ENCODE measurements at places on chromosomes 5 and 9. TPM values are rescaled to one million over a fixed set of nuclear protein-coding genes. Genes with fewer than 3 reads are reported as not detected.

GRCh38 chr9:18448101-18448500 lies 25.9 kb upstream of the ADAMTSL1 start:
- no peak for DNase-seq

DNA sequence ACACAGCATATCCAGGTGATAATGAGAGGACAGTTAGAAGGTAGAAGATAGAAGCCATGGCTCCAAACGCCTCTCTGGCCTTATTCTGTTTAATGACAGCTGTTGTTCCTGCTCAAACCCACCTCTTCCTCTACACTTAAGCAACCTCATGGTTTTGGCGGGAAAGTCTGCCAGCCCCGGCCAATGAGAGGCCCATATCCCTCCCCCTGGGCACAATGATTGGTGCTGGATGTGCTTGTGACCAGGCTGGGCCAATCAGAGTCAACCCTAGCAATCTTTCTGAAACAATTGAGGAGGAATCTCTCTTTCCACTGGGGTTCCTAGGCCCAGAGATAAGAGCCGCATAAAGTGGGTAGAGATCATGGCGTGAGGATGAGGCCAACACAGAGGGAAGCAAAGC lies 4.8 kb upstream of the GFI1B start:
- DNase-seq, result no peak

DNA sequence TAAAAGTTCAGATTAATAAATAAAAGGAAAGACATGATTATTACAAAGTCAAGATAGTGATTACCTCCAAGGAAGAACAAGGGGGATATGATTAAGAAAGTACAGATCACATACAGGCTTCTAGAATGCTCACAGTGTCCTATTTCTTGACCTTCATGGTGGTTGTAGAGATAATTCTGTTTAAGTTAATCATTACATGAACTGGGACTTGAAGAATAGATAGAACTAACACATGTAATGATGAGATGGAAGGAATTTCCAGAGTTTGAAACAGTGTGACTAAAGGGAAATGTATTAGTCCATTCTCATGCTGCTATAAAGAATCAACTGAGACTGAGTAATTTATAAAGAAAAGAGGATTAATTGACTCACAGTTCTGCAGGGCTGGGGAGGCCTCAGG lies 72.7 kb downstream of the LURAP1L start:
- no peak for DNase-seq

DNA sequence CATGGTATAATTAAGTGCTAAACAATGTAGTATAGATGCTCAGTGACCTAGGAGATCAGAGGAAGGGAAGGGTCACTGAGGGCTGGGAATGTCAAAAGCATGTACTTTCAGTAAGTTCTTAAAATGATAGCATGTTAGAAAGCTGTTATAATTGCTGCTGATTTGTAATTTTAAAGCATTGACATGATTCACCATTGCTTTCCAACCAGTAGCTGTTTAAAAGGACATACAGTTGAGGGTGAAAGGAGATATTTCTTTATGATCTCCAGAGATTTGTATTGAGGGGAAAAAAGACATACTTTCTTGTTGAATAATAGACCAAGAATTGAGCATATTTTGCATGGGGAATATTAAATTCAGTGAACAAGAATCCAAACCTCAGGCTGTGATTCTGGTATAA lies 1.2 kb upstream of the SLC1A3 start:
- DNase-seq, result no peak

DNA sequence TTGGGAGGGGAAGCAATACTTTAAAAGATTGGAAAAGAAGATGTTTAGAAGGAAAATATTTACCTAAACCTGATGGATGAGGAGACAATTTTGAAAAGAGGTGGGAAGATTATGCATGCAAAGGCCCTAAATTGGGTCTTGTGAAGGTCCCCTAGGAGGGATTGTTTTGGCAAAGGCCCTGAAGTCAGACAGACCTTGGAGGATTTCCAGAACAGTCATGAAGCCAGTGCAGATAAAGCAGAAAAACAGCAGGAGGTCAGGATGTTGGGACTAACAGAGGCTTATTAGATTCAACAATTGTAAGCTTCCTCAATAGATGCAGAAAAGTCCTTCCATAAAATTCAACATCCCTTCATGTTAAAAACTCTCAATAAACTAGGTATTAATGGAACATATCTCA lies 361.0 kb upstream of the CDH6 start:
- DNase-seq, result no peak

DNA sequence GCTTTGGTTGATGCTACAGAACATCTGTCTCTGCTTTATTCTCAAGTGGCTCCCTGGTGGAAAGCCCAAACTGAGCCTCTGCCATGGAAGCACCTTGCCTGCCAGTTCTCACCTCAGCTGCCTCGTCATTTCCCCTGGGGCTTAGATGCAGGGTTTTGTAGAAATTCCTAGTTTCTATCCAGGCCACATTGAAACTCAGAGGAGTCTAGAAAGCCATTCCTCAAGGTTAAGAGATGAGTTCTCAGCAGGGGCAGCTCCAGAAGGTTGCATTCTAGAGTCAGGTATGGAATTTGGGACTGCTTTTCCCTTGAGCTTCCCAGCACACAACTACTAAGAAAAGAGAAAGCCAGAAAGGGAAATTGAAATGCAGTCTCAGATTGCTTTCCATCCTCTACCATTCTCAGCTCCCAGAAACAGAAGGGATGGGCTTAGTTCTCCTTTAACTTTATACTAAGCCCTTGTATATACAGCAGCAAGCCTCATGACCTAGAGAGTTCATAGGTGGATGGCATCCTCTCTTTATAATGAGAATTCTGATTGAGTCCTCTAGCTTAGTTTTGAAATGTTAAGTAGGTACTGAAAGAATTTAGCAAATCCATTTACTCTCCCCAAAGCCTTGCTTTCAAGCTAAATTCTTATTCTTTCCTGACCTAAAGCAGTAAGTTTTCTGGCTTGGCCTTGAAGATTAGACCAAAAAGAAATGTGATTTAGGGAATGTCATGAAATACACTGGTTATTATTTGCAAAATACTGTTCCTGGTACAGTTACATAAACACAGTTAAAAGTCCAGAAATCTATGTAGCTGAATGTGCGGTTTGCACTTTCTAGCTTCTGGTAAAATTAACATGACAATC lies 66.0 kb upstream of the MEF2C start:
- no peak for DNase-seq

- DNase-seq, result no peak
Observed at GRCh38 chr5:158786390-158786789, 313.3 kb downstream of the EBF1 start.

DNA sequence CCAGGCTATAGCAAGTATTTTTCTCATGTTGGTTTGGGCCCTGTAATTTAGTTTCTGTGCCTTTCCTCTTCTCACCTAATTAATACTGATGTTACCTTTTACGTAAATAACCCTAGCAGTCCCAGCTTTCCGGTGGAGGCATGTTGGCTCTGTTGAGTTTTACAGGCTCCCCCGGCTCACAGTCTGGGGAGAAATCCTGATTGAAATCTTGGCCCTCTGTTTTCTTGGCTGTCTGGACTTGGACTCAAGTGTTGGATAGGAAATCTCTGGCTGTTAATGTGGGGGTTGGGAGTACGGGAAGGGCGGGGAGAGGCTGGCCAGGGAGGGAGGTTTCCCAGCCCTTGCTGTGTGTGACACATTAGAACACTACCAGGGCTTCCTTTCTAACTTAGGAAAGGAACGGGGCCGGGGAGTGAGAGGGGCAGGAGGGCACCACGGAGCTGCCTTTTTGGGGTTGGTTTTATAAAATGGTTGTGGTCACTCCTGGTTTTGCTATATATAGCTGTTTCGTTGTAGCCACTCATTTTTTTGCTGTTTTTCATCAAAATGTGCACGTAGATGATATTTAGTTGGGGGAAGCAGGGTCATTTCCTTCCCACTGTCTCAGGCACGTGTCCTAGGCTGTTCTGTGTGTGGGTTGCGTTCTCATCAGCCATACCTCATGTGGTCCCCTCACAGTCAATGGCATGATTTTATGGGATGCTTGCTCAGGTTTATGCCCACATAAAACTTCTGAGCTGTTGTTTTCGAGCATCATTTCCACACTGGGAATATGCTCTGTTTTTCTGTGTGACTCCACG lies 11.0 kb downstream of the TRIO start:
- DNase-seq, result no peak

- no peak for DNase-seq
Observed at GRCh38 chr9:12640866-12641636, 52.1 kb upstream of the TYRP1 start.

GRCh38 chr5:112349371-112349770 lies 69.7 kb downstream of the EPB41L4A start:
- DNase-seq, result no peak

- no peak for DNase-seq
Observed at GRCh38 chr5:1321576-1321975, 23.3 kb downstream of the CLPTM1L start.

DNA sequence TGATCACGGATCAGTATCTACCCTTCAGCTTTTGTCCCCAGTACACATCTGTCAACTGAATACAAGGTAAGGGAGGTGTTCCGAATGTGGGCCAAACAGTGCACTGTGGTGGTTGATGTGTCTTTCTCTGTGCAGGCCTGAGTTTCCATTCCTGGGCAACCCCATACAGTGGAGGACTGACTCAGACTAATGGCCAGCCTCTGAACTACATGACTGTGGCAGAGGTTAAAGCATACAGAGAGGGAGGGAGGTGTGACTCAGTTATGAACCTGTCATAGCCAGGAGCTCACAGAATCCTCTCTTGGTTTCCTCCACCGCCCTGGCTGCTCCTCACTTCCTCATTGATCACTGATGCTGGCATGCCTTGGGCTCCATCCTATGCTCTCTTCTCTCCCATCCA lies 136.4 kb upstream of the TAS2R1 start:
- DNase-seq, result no peak

The ADGRV1 gene
- total RNA-seq, result not detected

The OR1J2 gene
- not detected for total RNA-seq

The ACER2 gene
- 1.2 TPM for total RNA-seq

The KIF2A gene
- total RNA-seq, result 155 TPM

The CDO1 gene
- not detected for total RNA-seq
